Left lung (tissue), 14 donors: ENCODE measurements at places on chromosomes 12 and 14.
A peak's percentile ranks its signal among the peaks of the same experiment; 100 is the strongest.

GRCh38 chr14:56082880-56083279, 35.3 kb upstream of the PELI2 start:
- H3K27ac ChIP-seq = no peak overlapping the region
- H3K36me3 ChIP-seq = no peaks in the 10 kb centered on the region
- H3K4me1 ChIP-seq = no peaks in the 10 kb centered on the region

GRCh38 chr14:101071493-101071906, 168.0 kb upstream of the RTL1 start:
- DNase-seq = peak; percentile 13
- no peaks in the 10 kb centered on the region for H3K4me1 ChIP-seq
- no peaks in the 10 kb centered on the region for H3K36me3 ChIP-seq
- H3K27ac ChIP-seq = no peak overlapping the region
- H3K27me3 ChIP-seq = peaks cover 6% of the 10 kb centered on the region

DNA sequence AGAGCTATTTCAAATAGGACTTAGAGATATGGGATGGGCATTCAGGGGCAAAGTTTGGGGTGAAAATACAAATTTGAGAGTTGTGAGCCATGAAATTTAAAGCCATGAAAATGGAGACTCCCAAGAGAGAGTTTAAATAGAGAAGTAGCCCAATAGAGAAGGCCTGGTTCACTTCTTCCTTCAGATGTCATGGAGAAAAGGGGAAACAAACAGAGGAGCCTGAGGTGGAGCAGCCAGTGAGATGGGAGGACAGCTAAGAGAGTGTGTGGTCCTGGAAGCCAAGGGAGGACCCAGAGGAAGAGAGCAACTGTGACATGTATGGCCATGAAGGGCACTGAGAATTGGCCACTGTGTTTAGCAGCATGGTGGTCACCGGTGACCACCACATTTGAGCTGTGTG, 12.3 kb upstream of the DYNLL1 start:
- no peaks in the 10 kb centered on the region for H3K4me1 ChIP-seq
- no peak overlapping the region for H3K27ac ChIP-seq
- DNase-seq = no peak

DNA sequence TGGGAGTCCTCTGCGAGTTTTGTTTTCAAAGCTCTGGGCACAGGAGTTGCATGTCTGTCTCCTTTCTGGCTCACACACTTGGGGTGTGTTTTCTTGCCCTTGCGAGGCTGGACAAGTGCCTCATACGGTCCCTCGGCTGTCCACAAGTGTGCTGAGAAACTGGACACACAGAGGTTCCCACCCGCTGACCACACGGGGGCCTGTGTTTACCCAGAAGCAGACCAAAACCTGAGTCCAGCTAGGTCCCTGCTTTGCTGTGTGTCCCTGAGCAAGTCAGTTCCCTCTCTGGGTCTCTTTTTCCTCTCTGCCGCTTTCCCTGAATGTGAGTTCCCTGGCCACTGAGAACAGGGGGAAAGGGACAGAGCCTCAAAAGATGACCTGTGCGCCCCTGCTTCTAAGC, 678 bp upstream of the OAS2 start:
- no peaks in the 10 kb centered on the region for H3K4me1 ChIP-seq
- no peaks in the 10 kb centered on the region for H3K36me3 ChIP-seq
- H3K27me3 ChIP-seq = no peaks in the 10 kb centered on the region
- peak overlapping the region; percentile 90 for H3K27ac ChIP-seq

- H3K27me3 ChIP-seq = no peaks in the 10 kb centered on the region
- H3K36me3 ChIP-seq = no peaks in the 10 kb centered on the region
- no peak overlapping the region for H3K4me3 ChIP-seq
- no peak for DNase-seq
Measured at GRCh38 chr14:89616852-89617341, 199.9 kb upstream of the FOXN3 start.

DNA sequence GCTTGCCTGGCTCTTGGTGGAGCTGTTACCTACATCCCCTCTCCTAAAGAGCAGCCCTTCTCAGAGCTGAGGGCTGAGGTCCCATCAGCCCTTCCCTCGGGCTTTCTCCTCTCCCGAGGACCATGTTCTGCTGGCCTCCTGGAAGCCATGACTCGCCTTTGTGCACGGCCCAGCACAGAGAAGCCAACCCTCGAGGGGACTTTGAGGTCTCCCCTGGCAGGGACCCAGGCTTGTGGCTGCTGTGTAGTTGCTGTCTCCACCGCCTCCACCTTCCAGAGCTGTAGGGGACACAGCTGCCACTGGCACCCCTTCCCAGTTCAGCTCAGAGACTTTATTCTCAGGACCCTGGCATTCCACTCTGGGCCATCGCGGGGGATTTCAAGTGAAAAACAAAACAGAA, 22.9 kb upstream of the CCND2 start:
- DNase-seq = no peak
- no peaks in the 10 kb centered on the region for H3K27me3 ChIP-seq
- H3K27ac ChIP-seq = no peak overlapping the region
- H3K4me3 ChIP-seq = no peak overlapping the region
- no peaks in the 10 kb centered on the region for H3K4me1 ChIP-seq

DNA sequence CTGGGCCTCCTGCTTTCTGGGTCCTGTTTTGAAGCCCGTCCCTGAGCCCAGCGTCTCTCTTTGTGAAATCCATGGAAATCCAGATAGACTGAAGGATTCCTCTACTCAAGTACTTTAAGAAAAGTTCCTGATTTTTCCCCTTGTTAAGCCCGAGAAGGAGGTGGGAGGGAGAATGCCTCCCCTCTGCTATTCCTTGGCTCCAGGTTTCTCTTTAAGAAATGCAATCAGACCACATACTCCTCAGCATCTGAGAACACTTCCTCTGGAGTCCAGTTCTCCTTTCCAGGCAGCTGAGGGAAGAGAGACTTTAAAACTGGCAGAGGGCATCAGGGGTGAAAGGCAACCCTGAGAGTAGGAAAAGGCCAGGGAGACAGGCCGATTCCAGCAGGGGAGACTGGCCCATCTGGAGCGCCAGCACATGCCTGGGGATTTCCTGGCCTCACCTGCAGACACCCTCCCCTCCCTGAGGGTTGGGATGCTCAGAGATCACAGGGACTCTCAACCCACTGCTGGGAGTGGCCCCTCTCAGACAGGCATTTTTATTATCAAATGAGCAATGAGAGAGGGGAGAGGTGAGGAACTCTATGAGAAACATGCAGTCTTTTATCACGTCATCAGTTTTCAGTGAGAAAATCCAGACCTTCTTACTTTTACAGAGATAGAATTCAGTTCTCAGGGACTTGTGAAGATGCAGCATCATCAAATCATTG, 2.0 kb upstream of the EMP1 start:
- H3K4me1 ChIP-seq = peaks cover 36% of the 10 kb centered on the region
- no peak for DNase-seq
- no peaks in the 10 kb centered on the region for H3K27me3 ChIP-seq
- H3K36me3 ChIP-seq = no peaks in the 10 kb centered on the region
- no peak overlapping the region for H3K4me3 ChIP-seq

DNA sequence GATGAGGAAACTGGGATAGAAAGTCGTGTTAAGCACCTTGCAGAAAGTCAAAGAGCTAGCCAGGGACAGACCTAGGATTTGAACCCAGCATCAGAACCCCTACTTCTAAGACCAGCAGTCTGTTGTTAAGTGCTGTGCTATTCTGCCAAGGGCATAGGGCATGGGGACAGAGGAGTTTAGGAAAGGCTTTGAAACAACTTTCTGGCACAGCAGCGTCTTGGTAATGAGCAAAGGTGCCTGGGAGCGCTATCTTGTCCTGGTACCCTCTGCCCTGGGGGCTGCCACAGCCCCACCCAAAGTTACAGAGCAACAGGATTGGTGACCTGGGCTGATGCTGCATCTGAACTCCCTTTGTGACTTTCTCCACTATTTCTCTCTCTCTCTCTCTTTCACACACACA, 1108.1 kb downstream of the BCL11B start:
- no peak overlapping the region for H3K4me3 ChIP-seq
- H3K27me3 ChIP-seq = no peaks in the 10 kb centered on the region
- DNase-seq = no peak
- no peaks in the 10 kb centered on the region for H3K4me1 ChIP-seq
- no peaks in the 10 kb centered on the region for H3K36me3 ChIP-seq

DNA sequence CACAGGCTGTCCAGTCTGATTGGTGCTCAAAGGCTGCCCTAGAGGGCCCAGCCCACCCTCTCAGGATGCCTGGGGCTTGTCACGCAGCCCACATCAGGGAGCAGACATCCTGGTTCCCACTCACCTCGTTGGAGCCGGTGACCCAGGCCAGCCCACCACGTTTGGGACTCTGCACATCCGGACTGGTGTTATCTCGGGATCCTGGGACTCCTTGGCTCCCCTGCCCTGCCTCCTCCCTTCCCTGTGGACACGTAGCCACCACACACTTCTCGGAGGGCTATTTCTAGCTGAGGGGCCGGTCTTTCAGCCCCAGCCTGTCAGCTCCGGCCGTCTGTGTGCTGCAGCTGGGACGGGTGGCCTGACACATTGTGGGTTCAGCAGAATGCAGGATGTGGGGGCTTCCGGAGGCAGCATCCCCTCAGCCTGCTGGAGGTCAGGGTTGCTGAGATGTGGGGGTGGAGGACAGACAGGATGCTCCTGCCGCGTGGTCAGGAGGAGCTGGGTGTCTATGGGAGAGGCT, 12.8 kb upstream of the FGF23 start:
- H3K27ac ChIP-seq = no peak overlapping the region
- no peak for DNase-seq
- no peaks in the 10 kb centered on the region for H3K36me3 ChIP-seq
- no peaks in the 10 kb centered on the region for H3K4me1 ChIP-seq
- peaks cover 32% of the 10 kb centered on the region for H3K27me3 ChIP-seq

GRCh38 chr12:39393890-39394289, 49.0 kb downstream of the KIF21A start:
- no peak overlapping the region for H3K27ac ChIP-seq
- H3K4me1 ChIP-seq = no peaks in the 10 kb centered on the region
- no peaks in the 10 kb centered on the region for H3K27me3 ChIP-seq
- H3K4me3 ChIP-seq = no peak overlapping the region

GRCh38 chr14:92528486-92529100, 15.0 kb downstream of the RIN3 start:
- H3K36me3 ChIP-seq = no peaks in the 10 kb centered on the region
- H3K4me1 ChIP-seq = peaks cover 2% of the 10 kb centered on the region
- DNase-seq = no peak
- H3K4me3 ChIP-seq = no peak overlapping the region

DNA sequence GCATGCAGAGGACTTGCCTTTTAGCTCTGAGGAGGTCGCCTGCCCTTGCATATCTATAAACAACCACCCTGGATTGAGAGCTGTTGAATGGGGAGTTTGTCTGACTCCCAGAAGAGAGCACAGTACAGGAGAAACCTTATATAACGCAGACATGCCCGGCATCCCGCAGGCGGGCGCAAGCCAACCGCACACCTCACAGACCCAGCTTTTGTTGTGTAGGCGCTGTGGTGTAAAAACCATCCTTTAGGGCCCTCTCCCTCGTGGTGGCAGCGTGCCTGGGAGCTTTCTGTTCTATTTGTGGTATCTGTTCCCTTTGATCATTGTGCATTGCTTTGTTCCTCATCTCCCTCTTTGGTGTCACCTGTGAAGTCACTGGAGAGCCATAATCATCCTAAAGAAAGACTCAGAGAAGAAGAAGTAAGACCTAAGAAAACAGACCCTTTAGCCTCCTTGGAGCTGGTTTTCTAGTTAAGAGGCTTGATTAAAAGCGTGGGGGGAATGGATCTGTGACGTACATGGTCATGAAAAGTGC, 77.7 kb downstream of the ETV6 start:
- peaks cover 6% of the 10 kb centered on the region for H3K4me1 ChIP-seq
- no peak overlapping the region for H3K4me3 ChIP-seq
- DNase-seq = no peak
- H3K27me3 ChIP-seq = no peaks in the 10 kb centered on the region
- no peaks in the 10 kb centered on the region for H3K36me3 ChIP-seq
- H3K27ac ChIP-seq = no peak overlapping the region

DNA sequence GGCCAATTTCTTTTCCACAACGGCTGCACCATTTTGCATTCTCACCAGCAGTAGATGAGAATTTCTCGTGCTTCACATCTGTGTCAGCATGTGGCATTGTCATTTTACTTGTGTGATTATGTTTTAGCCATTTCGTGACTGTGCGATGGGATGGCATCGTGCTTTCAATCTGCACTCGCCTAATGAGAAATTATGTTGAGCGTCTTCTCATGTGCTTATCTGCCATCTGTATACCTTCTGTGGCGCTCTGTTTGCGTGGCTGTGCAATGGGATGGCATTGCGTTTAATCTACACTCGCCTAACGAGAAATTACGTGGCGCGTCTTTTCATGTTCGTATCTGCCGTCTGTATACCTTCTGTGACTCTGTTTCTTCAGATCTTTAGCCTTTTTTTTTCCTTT, 14.9 kb upstream of the GPR132 start:
- no peak for DNase-seq
- no peak overlapping the region for H3K27ac ChIP-seq
- no peaks in the 10 kb centered on the region for H3K36me3 ChIP-seq
- peaks cover 5% of the 10 kb centered on the region for H3K4me1 ChIP-seq
- no peak overlapping the region for H3K4me3 ChIP-seq
- H3K27me3 ChIP-seq = peaks cover 14% of the 10 kb centered on the region

GRCh38 chr14:25349269-25349668, 299.3 kb upstream of the STXBP6 start:
- no peak for DNase-seq
- H3K36me3 ChIP-seq = no peaks in the 10 kb centered on the region
- no peak overlapping the region for H3K4me3 ChIP-seq
- no peaks in the 10 kb centered on the region for H3K27me3 ChIP-seq
- no peak overlapping the region for H3K27ac ChIP-seq
- no peaks in the 10 kb centered on the region for H3K4me1 ChIP-seq

- DNase-seq = no peak
- H3K27me3 ChIP-seq = no peaks in the 10 kb centered on the region
- no peak overlapping the region for H3K27ac ChIP-seq
Measured at GRCh38 chr14:52253503-52253902, 14.0 kb upstream of the PTGDR start.

GRCh38 chr14:99324291-99324690, 52.3 kb upstream of the BCL11B start:
- DNase-seq = no peak
- no peak overlapping the region for H3K4me3 ChIP-seq
- no peaks in the 10 kb centered on the region for H3K4me1 ChIP-seq
- peaks cover 53% of the 10 kb centered on the region for H3K27me3 ChIP-seq
- H3K27ac ChIP-seq = no peak overlapping the region

GRCh38 chr14:87059060-87059839, 933.7 kb downstream of the GALC start:
- no peaks in the 10 kb centered on the region for H3K4me1 ChIP-seq
- no peaks in the 10 kb centered on the region for H3K27me3 ChIP-seq
